CD4-positive, alpha-beta T cell treated with Interleukin-6 for 4 hours (primary cell): ENCODE measurements at places on chromosomes 6 and 20.
A peak's percentile ranks its signal among the peaks of the same experiment; 100 is the strongest.

GRCh38 chr20:50992733-50993457 is 30.0 kb downstream of the KCNG1 start:
- peak; percentile 5 for DNase-seq

DNA sequence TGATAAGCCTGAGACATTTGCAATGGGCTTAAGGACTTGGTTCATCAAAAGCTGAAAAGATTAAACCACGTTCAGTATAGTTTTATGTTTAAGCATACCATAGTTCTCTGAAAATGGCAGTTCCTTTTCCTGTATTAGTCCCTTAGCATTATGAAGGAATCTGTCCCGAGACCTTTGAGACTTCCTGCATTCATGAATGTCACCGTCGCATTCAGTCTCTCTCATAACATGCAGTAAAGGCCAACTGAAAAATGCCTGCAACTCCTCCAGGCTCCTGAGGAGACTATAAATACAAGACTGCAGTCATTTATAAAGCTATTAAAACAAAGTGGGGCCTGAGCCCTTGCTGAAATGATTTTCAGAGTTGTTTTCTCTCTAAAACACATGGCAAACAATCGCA is 129.1 kb downstream of the SYCP2 start:
- DNase-seq = no peak

- DNase-seq = no peak
These were observed 25.9 kb upstream of the ATXN1 start for GRCh38 chr6:16787128-16787682.

DNA sequence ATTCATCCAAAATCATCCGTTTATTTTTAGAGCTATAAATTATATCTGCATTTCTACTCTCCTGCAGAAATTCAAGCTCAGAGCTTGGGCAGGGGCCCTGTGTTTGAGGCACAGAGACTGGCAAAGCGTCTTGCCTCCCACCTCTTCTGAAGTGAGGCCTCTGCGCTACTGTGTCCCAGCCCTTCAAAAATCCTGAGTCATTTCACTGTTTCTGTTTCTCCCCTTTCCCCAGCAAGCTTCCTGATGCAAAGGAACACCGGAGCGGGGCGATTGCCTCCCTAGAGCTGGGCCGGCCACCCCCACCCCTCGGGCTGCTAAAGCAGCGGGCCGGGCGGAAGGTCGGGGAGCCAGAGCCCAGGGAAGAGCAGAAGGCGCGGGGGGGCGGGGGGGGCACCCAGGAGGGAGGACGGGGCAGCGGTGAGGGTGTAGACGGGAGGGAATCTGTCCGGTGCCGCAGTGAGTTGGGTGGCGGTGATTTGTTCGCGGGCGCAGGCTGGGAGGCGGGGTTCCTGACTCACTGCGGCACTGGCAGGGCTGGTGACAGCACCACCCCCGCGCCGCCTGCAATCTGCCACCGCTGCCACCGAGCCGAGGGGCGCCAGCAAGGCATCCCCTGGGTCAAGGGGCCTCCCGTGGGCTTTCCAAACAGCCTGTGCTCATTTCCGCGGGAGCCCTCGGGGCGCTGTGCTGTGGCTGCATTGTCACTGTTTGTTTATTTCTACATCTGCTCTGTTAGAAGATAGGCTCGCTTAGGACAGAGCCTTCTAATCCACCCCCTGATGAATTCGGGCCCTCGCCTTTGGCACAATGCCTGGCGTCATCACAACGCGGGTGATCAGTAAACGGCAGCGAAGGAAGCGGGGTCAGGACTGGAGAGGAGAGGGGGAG is 46.5 kb upstream of the SNAP25 start:
- DNase-seq = no peak

DNA sequence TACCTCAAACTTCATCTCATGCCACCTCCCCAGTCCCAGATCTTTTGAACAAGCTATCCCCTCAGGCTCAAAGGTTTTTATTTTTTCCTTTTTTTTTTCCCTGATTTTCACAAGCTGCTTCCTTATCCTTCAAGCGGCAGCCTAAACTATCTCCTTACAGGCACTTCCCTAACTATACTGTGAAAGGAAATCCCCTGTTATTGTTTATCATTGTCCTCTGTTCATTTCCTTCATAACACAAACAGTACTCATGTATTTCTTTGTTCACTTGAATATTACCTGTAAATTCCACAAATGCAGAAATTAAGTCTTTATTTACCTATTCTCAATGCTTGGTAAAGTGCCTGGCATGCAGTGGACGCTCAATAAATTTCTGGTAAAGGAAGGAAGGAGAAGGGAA is 48.9 kb downstream of the ME1 start:
- no peak for DNase-seq

- DNase-seq = no peak
These were observed 1.5 kb downstream of the PBX2 start for GRCh38 chr6:32188381-32189068.

DNA sequence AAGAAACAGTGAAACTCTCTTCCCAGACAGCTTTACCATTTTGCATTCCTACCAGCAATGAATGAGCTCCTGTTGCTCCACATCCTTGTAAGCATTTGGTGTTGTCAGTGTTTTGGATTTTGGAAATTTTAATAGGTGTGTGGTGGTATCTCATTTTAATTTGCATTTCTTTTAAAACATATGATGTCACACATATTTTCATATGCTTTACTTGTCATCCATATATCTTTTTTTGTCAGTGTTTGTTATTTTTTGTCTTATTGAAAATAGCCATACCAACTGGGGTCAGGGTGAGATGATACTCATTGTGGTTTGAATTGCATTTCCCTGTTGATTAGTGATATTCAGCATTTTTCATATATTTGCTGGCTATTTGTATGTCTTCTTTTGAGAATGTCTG is 119.5 kb upstream of the FOXA2 start:
- DNase-seq = no peak

DNA sequence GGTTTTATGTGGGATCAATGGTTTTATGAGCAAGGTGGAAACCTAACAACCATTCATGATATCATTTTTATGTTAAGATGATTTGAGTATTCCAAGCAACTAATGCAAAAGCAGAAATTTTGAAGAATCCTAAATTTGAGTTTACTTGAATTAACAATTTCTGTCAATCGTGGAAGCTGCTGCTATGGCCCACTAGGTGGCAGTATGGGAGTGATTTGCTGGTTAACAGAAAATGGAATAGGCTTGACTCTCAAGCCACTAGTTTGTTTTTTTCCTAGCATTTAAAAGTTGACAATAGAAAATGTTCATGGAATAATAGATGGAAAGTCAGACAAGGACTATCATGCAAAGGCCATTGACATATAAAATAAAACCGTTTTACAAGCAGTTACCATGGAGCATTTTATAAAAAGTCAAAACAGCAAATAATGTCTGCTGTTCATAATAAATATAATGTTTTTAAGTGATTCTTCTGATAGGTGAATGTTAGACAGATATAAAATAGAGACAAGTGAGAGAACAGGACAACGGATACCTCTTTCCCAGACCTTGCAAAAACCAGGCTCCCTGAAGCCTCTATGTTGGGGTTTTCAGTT is 43.0 kb upstream of the TMEM200A start:
- peak; percentile 66 for DNase-seq

- no peak for DNase-seq
These were observed 30.5 kb upstream of the AKAP12 start for GRCh38 chr6:151209071-151209831.

GRCh38 chr6:159090530-159091480 is 46.0 kb upstream of the TAGAP start:
- DNase-seq = no peak

- DNase-seq = no peak
These were observed 4.2 kb upstream of the EPHA7 start for GRCh38 chr6:93423542-93423941.

DNA sequence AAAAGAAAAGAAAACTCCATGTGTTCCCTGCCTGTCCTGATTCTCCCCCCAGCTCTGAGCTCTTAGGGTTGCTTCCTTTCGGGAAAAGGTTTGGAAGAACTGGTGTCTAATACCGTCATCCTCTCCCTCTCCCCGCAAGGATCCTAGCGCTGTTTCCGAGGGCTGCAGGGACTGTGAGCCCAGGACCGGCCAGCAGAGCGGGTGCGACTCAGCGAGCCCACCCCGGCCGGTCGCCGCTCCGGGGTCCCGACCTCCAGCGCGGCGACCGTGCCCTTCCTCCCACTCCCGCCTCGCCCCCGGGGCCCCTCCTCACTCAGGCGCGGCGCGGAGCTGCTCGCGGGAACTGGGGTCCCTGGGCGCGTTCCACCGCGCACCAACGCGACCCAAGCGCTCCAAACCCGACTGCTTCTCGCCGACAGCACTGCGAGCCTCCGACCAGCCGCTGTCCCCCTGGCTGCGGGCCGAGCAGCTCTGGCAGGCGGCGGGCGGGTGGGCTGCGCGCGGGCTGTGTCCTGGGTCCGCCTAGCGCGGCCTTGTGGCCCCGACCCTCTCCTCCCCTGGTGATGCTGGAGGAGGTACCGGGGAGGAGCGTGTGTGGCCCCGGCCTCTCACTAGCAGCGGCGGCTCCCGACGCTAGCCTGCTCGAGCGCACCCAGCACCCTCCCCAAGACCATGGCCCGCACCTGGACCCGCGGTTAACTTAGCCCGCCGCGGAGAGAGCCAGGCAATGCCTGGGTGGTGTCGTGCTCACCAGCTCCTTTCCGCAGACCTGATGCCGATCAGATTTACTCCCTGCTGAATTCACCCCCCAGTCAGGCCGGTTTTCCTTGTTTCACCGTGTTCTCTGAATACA is at the start of gene PLA2G7:
PLA2G7 (minus strand) TSS at position 509 of the 853 bp plus-strand sequence. CDS start 12,484 bp downstream, outside the sequence.
- no peak for DNase-seq
